ENCODE measurements at places on chromosomes 7 and 10.
A peak's percentile ranks its signal among the peaks of the same experiment; 100 is the strongest.

DNA sequence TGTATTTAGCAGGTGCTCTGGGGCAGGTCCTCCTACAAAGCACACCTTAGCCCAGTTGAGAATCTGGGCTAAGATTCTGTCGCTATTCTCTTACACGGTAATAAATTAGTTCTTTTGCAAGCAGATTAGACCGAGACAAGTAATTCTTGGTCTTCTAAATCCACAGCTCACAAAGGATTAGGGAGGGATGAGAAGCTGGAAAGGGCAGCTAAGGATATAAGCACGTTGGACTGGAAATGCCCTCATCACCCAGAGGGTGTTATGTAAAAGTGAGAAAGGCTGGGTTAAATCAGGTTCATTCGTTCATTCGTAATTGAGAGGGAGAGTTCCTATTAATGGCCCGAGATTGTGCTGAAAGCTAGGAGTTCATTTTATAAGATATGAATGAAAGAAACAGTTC is 41.8 kb downstream of the PFKFB3 start:
- no peak for DNase-seq

- DNase-seq, result no peak
Observed at GRCh38 chr10:17527514-17528146, 73.2 kb upstream of the ST8SIA6 start.

- peak; percentile 39 for DNase-seq
Observed at GRCh38 chr10:125152450-125153368, 7.7 kb downstream of the CTBP2 start.

- no peak for DNase-seq
Observed at GRCh38 chr10:5571826-5572225, 47.1 kb downstream of the CALML3 start.

- DNase-seq, result no peak
Observed at GRCh38 chr10:132547421-132547861, 9.9 kb downstream of the INPP5A start.

GRCh38 chr10:76738991-76739390 is 898.6 kb downstream of the KCNMA1 start:
- DNase-seq, result no peak

GRCh38 chr7:44998153-44998871 is 1.7 kb upstream of the CCM2 start:
- DNase-seq, result no peak

DNA sequence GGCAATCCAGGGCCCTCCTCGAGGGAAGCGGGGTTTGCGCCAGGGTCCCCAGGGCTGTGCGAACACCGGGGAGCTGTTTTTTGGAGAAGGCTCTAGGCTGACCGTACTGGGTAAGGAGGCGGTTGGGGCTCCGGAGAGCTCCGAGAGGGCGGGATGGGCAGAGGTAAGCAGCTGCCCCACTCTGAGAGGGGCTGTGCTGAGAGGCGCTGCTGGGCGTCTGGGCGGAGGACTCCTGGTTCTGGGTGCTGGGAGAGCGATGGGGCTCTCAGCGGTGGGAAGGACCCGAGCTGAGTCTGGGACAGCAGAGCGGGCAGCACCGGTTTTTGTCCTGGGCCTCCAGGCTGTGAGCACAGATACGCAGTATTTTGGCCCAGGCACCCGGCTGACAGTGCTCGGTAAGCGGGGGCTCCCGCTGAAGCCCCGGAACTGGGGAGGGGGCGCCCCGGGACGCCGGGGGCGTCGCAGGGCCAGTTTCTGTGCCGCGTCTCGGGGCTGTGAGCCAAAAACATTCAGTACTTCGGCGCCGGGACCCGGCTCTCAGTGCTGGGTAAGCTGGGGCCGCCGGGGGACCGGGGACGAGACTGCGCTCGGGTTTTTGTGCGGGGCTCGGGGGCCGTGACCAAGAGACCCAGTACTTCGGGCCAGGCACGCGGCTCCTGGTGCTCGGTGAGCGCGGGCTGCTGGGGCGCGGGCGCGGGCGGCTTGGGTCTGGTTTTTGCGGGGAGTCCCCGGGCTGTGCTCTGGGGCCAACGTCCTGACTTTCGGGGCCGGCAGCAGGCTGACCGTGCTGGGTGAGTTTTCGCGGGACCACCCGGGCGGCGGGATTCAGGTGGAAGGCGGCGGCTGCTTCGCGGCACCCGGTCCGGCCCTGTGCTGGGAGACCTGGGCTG is 26.0 kb downstream of the PRSS2 start:
- no peak for DNase-seq

DNA sequence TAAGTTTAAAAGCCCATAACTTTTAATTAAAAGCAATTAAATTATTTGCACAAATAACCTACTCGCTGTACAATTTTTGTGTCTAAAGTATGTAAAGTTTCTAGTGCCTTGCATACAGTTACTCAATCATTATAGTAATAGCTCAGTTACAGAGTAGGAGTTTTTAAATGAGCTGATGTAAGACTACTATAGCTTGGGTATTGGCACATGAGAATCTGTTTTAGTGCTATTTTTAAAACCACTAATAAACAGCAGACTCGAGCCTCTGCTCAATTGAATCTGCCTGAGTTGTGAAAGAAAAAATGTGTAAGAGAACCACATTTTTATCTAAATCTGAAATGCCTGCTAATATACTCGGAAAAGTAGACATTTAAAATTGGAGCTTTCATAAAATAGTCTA is 31.1 kb downstream of the CTNNA3 start:
- no peak for DNase-seq

- no peak for DNase-seq
Observed at GRCh38 chr7:86653919-86654659, 10.4 kb downstream of the GRM3 start.

DNA sequence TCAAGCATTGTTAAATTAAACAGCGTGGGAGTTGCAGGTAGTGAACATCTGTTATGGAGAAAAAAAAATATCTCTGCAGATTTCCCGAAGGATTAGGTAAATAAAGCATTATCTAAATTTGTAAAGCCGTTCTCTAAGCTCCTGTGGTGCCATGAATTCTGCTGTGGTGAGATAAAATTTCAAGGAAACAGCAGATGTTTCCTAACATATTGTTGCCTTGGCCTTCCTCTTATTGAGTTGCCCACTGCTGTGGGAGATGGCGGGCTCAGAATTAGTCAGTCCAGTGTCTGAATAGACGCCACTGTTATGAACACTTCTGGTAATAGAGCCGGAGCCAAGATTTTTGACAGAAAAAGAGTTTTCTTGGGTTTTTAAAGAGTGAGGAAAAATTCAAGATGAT is 82.6 kb upstream of the ELMO1 start:
- DNase-seq, result no peak

DNA sequence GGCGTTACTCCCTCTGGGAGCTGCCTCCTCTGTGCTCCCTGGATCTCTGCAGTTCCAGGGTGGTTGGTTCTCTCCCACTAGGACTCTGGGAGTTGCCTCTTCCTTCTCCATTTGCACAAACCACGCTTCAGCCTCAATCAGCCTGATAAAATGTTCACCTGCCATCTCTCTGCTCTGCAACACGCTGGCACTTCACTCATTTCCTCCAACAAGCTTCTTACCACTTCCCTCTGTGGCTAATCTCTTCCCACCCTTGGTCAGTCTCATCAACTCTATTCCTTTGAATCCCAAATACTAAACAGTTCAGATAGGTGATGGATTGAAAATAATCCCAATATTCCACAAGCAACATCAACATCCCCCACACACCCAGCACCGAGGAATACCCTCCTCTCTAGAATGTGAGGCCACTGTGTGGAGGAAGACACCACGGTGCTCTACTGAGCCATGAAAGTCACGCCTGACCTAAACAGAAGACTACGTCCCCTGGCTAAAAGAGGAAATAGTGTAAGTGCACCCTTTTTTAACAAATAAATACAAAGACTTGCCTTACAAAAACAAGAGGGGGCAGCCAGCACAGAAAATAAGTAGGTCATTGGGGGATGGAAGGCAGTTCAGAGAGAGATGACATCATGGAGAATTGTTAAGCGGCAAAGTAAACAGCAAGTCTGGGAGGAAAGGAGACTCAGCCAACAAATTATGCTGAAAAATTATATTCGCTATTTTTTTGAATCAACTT is 1.9 kb upstream of the FAM170B start:
- DNase-seq, result no peak

DNA sequence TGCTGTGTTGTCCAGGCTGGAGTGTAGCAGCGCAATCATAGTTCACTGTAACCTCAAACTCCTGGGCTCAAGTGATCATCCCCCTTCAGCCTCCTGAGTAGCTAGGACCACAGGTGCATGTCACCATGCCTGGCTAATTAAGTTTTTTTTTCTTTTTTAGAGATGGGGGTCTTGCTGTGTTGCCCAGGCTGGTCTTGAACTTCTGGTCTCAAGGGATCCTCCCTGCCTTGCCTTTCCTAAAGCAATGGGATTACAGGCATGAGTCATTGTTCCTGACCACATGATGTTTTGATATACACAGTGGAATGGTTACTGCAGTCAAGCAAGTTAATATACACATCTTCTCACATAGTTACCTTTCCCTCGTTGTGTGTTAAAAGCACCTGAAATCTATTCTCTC is 140.3 kb downstream of the GPR85 start:
- DNase-seq, result no peak

DNA sequence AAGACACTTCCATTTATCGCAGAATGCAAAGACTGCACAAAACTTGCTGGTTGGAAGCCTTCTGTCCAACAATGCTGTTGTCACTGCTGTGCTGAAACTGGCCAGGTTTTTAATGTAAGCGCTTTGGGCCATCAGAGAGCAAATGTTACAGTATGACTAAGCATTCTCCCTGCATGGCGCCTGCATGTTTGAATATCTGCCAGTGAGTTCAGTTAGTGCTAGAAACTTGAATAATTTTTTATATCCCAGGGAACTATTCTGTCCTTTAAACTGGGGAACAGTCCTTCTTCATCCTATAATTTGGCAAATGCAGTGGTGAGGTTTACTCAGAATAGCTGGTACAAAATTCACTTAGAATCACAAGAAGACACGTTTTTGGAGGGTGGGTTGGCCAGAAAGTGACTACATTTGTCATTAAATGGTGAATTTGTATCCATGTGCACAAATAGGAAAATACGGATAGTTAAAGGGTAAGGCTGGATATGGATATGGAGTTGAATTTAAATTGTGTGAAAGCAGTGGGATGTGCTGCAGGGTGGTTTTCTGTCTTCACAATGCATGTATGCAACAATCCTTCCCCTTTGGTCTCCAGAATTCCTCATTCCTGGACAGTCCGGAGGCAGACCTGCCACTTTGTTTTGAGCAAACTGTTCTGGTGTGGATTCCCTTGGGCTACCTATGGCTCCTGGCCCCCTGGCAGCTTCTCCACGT is 1.7 kb downstream of the ABCC2 start:
- DNase-seq, result peak; percentile 24

- DNase-seq, result no peak
Observed at GRCh38 chr10:34555653-34556052, 259.4 kb downstream of the PARD3 start.

- no peak for DNase-seq
Observed at GRCh38 chr10:16902606-16903005, 85.4 kb upstream of the RSU1 start.
